ENCODE measurements at places on chromosomes 11 and 22.

GRCh38 chr11:86234831-86235461 is 9.6 kb upstream of the EED start:
- DNase-seq, result no peak

GRCh38 chr11:129930743-129931142 is 35.4 kb upstream of the NFRKB start:
- no peak for DNase-seq

DNA sequence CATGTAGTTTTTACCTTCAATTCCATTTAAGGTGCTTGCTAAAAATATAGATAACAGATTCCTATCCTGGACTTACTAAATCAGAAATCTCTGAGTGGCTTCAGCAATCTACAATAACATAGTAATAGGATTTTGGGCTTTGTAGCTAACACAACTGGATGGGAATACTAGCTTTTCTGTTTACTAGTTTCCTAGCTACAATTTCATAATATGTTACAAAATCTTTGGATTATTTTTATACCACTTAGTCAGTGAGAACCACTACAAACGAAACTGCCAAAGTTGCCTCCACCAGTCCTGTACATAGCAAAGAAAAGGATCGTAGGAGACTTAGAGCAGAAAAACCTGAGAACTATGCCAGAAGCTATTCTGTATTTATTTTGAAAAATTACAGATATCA is 87.7 kb upstream of the ANO3 start:
- DNase-seq, result no peak

GRCh38 chr22:22865311-22866072 is 22.1 kb upstream of the IGLL5 start:
- DNase-seq, result peak; percentile 25

GRCh38 chr11:46414466-46414796 is 22.9 kb upstream of the CHRM4 start:
- no peak for DNase-seq

GRCh38 chr11:110196241-110196754 is 100.1 kb downstream of the RDX start:
- no peak for DNase-seq

DNA sequence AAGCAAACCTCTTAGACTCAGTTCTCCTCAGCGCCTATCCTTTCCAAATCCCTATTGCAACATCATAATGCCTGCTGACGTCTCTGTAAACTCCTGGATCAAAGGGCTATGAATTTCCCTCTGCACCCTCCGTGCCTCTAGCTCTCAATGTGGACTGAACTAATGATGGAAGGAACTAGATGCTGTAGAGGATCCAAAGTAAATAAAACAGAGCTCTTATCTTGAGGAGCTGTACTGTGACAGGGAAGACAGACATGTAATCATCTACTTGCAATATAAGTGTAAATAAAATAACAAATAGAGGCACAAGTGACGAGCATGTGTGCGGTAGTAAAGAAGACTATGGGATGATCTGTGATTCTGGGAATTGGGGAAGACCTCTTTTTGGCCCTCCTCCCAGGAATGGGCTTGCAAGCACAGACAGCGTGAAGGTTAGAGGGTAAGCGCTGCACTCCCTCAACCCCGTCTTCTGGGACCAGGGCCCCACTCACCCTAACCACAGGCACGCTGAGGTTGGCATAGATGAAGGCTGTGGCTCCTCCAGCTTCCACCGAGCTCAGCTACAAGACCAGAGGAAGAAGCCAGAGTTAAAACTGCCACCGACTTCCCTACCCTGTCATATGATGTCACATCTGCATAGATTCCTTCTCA is 42.2 kb downstream of the P4HA3 start:
- no peak for DNase-seq

DNA sequence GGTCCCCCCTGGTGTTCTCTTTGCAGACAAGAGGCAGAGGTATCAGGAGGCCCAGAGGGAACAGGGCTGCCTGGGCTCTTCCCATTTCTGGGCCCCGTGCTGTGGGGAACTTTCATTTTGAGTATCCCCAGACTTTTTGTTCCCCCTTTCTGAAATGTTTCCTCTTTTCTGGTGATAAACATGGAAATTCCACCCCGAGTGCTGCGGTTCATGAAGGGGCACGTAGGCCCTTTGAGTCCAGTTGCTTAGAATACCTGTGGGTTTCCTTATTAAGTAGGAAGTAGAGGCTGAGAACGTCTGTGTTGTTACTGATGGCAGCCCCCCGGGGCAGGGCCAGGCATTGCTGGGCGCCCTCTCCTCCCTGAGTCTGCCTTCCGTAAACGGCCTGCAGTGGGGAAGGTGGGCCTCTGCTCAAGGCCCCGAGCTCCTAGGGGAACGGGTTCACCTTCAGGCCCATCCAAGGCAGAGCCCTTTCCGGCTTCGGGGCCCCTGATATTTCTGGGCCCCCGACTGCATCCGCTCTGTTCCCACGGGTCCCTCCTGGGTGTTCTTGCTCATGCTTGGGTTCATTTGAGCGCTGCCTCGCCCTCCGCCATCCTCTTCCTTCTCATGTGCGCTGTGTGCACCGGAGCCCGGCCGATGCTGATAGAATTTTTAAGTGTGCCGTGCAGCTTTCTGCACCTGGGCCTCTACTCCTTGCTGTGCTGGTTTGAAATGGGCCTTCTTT is 12.0 kb downstream of the TBC1D22A start:
- no peak for DNase-seq
